ENCODE measurements at places on chromosomes 3 and 15.

GRCh38 chr3:124791142-124791541 is 60.9 kb downstream of the UMPS start:
- DNase-seq = no peak

DNA sequence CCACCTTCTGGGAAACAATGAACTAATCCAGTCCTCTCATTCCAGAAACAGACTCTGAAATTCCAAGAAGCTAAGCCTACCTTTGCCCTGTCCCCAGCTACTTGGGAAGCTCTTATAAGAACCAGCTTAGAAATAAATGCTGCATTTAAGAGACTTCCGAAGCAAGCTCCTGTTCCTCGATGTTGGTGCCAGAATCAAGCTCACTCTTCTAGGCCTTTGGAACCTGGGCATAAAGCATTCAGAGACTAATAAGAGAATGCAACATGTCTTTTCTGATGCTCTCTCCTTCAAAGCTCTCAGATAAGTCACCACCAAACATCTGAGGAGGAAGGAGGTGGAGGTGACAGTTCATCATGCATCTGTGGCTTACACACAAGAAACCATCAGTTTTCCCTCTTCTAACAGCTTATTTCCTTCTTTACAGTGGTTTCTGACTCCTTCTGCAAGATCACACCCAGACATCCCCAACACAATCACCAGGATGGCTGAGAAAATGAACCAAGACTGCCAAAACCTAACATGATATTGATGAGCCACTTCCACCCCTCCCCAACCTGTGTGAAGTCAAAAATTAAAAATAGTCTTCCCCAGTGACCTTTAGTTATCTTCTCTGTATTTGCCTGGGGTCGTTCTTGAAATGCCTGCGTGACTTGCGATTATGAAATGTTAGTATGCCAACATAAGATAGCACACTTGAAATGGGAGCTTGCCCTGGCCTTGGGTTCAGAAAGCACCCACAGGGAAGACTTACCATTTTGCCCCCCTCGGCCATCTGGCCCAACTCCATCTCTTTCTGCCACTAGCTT is 11.5 kb downstream of the ARHGEF3 start:
- no peak for DNase-seq

- DNase-seq = no peak
Measured at GRCh38 chr3:194284351-194284750, 66.8 kb downstream of the CPN2 start.

- no peak for DNase-seq
Measured at GRCh38 chr15:39756806-39757522, 25.7 kb downstream of the FSIP1 start.

- no peak for DNase-seq
Measured at GRCh38 chr3:172384836-172385235, 63.4 kb downstream of the GHSR start.

DNA sequence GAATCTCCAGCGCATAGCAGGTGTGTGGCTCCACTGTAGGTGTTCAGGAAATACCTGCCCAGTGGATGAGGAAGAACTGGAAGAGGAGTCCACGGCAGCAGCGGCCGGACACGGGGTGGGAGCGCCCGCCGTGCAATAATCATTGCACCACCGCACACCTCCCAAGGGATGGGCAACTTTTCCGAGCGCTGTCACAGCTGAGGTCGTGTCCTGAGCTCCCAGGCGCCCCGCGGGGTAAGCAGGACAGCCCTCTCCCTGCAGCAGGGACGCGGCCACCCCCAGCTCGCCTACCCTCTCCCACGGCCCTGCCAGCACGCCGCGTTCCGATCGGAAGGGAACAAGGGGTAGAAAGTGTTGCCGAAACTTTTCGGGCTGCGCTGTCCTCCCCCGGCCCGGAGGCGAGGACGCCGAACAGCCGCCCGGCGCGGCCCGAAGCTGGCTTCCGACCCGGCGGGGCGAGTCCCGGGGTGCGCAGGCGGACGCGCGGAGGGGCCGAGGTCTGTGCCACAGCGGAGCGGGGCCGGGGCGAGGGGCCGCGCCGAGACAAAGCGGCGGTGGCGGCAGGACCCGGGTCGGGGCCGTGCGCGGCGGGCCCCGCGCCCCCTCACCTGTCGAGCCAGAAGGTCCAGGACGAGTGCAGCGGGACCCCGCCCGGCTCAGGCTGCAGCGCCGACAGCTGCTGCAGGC is 475 bp downstream of the EIF4E3 start:
- no peak for DNase-seq

Data from substantia nigra (tissue), 51 donors.